ENCODE measurements at places on chromosomes 2 and 18.

DNA sequence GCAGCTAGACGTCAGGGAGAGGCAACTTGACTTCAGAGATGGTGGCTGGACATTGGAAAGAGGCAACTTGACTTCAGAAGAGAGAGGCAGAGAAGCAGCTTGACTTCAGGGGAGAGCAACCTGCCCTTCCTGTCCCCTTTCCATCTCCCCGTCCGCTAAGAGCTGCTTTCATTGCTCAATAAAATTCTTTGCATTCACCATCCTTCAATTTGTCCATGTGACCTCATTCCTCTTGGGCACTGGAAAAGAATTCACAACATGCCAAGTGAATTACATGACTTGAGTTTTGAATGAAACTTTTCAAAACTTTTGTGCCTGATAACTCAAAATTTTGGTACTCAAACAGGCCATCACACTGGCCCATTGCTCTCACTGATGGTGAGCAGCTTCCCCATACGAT, 158.9 kb downstream of the DPP4 start:
- DNase-seq = no peak

DNA sequence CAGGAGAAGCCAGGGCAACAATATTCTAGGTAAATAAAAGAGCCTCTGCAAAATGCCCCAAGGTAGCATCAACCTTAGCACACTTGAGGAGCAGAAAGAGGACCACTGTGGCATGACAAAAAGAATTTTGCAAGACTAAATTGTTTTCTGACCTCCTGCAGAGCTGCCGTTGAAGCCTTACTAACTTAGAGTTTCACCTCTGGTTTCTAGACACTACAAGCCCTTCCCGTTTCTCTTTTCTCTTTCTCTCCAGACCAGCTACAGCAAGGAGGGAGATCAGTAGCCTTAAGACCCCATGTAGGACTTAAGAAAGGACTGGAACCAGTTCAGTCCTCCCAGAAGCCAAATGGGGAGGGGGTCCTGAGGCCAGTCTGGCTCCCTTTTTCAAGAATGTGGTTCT, 73.3 kb upstream of the SP3 start:
- DNase-seq = no peak

DNA sequence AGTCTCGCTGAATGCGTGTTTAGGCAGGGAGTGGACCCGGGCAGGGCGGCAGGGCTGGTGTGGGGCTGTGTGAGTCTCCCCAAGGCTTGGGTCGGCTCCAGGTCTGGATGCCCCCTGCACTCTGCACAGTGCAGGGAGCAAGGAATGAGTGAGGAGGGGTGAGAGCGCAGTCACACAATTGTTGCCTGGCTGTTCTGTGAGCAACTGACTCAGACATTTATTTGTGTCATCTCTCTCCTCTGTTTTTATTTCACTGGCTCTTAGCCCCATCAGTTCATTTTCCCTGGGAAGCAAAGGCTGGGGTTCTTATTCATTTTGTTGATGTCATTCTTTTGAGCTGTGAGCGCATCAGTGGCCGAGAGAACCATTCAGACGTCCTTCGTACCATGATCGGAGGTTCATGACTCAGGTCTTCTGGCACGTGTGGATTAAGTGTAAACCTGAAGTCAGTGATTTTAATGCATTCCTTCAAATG, 61.1 kb downstream of the GATA6 start:
- DNase-seq = no peak

GRCh38 chr2:120763508-120763907, 27.8 kb downstream of the GLI2 start:
- DNase-seq = no peak

GRCh38 chr2:9095690-9096089, 92.2 kb upstream of the MBOAT2 start:
- no peak for DNase-seq

GRCh38 chr2:8408560-8409460, 273.0 kb upstream of the ID2 start:
- DNase-seq = peak; percentile 66

GRCh38 chr2:70046534-70046933, 40.7 kb upstream of the PCBP1 start:
- no peak for DNase-seq

DNA sequence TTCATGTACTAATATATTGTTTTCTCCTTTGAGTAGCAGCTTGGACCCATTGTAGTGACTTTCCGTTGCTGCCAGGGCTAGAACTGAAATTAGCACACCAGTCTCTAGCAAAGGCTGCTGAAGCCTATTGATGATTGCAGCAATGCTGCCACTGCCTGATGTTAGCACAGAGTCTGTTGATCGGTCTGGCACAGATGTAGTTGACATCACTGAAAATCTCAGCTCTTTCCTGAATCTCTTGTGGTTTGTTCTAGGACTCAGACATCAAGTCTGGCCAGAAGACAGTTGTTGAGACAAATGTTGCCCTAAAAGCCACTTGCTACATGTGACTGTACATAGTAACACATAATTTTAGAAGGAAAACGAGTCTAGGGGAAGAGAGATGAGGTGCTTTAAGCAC, 47.2 kb downstream of the VAPA start:
- no peak for DNase-seq

- no peak for DNase-seq
These were observed 129.4 kb upstream of the ASB18 start for GRCh38 chr2:236393581-236393980.

- DNase-seq = peak; percentile 49
These were observed 36.0 kb downstream of the LBH start for GRCh38 chr2:30267161-30267975.

DNA sequence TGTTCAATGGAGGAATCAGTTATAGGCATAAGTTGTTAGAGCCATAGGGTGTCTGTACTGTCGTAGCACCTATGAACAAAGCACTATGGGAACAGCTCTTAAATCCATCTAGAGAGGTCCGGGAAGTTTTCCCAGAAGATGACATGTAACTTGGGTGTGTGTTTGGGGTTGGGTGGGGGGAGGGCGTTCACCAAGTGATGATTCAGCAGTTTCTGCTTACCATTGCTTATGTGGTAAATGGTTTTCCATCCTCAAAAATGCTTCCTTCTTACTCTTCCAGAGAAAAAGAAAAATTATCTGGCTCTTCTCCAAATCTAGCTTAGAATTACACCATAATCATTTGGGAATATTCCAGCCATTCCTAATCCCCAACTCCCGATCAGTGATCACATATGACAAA, 361.1 kb upstream of the ZNF521 start:
- DNase-seq = no peak

DNA sequence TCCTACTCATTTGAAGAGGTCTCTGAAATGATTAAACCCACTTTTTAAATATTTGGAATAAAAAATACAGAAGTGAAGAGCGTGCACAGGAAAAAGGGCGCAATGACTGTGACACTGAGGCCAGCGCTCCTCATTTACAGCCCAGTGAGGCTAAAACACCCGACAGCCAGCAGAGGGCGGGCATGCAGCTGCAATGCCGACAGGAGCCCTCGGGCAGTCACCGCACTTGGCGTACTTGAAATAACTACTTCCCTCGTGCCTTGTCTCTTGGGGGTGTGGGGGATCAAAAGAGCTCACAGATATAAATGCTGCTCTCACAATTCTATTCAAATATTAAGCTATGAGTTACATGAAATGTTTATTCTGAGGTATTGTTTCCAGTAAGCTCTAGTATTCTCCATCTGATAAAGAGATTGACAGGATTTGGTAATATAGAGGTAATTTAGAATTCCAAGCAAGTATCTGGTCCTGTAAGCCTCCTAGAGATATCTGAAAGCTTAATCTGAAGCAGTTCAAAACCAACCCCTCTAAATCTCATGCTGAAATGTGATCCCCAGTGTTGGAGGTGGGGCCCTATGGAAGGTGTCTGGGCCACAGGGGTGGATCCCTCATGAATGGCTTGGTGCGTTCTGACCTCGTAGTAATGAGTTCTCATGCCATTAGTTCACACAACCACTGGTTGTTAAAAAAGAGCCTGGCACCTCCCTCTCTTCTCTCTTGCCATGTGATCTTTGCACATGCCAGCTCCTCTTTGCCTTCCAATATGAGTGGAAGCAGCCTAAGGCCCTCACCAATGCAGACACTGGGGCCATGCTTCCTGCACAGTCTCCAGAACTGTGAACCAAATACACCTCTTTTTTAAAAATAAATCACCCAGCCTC, 93.6 kb downstream of the ZAP70 start:
- peak; percentile 81 for DNase-seq

GRCh38 chr18:9106800-9107584, 4.5 kb downstream of the NDUFV2 start:
- no peak for DNase-seq

- no peak for DNase-seq
These were observed 50.5 kb downstream of the GAREM1 start for GRCh38 chr18:32420084-32420750.

- DNase-seq = no peak
These were observed 439.6 kb upstream of the MMADHC start for GRCh38 chr2:150027164-150027563.

DNA sequence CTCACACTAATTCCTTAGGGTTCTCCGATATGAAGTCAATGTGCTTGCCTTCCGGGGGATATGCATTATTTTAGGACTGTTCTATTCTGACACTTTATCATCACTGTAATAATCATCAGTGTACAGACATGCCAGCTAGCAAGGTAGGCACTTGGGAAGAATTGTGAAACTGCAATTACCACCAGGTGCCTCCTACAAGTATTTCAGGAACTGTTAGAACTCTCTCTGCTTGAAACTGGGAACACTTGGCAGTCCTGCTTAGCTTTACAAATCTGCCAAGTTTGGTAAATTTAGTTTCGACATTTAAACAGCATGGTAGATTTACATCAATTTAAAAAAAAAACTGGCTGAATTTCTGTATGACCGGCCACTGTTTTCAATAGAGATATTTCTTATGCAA, 128.7 kb downstream of the SATB2 start:
- DNase-seq = no peak

DNA sequence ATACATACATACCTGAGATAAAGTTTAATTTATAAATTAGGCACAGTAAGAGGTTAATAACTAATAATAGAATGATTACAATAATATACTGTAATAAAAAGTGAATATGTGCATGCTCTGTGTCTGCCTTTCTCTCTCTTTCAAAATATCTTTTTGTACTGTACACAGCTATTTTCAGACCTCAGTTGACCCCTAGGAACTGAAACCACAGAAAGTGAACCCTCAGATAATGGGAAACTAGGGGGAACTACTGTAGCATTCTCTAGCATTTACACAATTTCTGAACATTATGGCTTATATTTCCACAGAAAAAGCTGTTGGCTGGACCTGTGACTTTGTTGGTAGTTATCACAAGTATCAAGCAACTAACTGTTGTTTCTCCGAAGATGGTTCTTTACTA, 25.9 kb downstream of the WDR75 start:
- DNase-seq = no peak

DNA sequence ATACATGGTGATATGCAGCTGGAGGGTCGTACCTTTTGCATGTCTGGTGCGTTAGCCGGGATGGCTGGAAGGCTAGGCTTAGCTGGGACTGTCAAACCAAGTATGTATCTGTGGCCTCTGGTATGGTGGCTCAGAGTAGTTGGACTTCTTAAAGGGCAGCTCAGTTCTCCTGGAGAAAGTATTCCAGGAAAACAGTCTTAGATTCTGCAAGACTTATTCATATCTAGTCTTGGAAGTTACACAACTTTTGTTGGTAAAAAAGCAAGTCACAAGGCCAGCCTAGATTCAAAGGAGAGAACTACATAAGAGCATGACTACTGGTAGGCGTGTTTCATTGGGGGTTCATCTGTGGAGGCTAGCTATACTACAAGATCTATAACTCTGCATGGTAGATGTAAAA, 45.5 kb downstream of the EML4 start:
- no peak for DNase-seq

GRCh38 chr2:29841386-29842004, 79.9 kb downstream of the ALK start:
- peak; percentile 13 for DNase-seq

GRCh38 chr2:197959383-197959782, 155.0 kb downstream of the PLCL1 start:
- no peak for DNase-seq

DNA sequence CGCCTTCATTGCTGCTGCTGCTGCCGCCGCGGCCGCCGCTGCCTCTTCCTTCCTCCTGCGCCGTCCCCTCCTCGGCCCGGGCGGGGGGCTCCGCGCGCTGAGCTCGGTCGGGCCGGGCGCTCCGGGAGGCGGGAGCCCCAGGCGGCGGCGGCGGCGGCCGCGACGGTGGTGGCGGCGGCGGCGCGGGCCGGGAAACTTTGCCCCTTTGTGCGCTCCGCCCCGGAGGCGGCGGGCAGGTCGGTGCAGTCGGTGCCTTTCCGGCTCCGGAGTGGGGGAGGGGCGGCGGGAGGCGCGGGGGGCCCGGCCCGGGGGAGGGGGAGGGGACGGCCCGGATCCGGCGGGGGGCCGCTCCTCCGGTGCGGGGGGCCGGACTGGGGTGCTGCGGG, 205 bp downstream of the TET3 start:
- DNase-seq = peak; percentile 70

DNA sequence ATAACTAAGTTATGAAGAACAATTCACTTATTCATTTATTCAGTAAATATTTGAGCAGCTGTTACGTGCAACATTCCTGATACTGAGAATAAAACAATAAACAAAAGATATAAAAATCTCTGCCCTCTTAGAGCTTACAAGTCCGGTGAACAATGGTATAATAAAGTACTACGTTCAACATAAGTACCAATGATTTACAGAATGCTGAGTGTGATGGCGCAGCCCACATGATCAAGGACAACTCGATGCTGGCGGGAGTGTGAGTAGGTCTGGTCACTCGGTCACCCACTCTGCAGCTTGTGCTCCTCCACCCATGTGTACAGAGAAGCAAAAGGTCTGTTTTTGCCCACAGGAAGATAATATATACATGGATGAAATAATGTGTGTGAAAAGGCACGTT, 254.3 kb downstream of the BCL11A start:
- DNase-seq = no peak

DNA sequence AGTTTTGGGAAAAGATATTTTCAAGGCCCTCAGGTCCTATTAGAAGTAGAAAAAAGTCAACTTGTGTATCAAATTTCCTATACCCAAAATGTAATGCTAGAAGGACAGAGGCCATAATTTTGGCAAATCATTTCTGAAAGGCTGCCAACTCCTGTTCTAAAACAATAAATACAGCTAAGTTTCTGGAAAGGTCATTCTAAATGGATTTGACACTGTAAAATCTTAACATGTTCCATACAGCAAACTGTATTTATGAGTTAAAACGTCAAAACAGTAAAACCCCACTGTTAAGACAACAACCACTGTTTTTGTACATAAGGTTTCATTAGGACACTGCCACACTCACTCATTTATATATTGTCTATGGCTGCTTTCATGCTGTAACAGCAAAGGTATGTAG, 9.7 kb downstream of the FAM98A start:
- no peak for DNase-seq

GRCh38 chr2:173373290-173373689, 18.6 kb downstream of the CDCA7 start:
- DNase-seq = no peak

GRCh38 chr2:30759481-30759880, 47.8 kb downstream of the CAPN13 start:
- no peak for DNase-seq

DNA sequence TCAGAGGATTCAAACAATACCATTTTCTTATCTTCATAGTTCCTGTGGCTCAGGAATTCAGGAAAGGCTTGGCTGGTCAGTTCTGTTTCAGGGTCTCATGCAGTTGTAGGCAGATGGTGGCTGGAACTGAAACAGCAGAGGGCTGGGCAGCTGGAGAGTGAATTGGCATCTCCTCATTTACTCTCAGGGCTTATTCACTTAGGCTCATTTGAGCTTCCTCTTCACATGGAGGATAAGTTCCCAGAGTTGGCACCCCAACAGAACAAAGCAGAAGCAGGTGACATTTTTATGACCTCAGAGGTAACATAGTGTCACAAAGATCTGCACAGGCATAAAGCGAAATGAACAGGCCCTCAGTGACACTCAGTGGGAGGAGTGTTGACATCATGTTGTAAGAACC, 66.1 kb downstream of the RBBP8 start:
- DNase-seq = no peak

GRCh38 chr2:163774862-163775261, 39.1 kb upstream of the FIGN start:
- no peak for DNase-seq
